Activated T-cell treated with anti-CD3 and anti-CD28 coated beads, Interleukin-2, amount 50 U/mL, for 4 hours (primary cell): ENCODE measurements at places on chromosomes 5 and 9. TPM values are rescaled to one million over a fixed set of nuclear protein-coding genes. Genes with fewer than 3 reads are reported as not detected.
A peak's percentile ranks its signal among the peaks of the same experiment; 100 is the strongest.

Gene CYSRT1
- not detected for total RNA-seq

Gene CORO2A
- total RNA-seq: 1.6 TPM

Gene PCDHGC4
- not detected for total RNA-seq

Gene CARD6
- 0.76 TPM for total RNA-seq

Gene TMEFF1
- total RNA-seq: 0.18 TPM

Gene SLC45A2
- total RNA-seq: not detected

Gene IL13
- total RNA-seq: 26.9 TPM

Gene ACOT12
- total RNA-seq: not detected

Gene CAMK4
- total RNA-seq: 35.5 TPM

Gene KCNV2
- total RNA-seq: not detected

Gene ARID3C
- total RNA-seq: not detected

DNA sequence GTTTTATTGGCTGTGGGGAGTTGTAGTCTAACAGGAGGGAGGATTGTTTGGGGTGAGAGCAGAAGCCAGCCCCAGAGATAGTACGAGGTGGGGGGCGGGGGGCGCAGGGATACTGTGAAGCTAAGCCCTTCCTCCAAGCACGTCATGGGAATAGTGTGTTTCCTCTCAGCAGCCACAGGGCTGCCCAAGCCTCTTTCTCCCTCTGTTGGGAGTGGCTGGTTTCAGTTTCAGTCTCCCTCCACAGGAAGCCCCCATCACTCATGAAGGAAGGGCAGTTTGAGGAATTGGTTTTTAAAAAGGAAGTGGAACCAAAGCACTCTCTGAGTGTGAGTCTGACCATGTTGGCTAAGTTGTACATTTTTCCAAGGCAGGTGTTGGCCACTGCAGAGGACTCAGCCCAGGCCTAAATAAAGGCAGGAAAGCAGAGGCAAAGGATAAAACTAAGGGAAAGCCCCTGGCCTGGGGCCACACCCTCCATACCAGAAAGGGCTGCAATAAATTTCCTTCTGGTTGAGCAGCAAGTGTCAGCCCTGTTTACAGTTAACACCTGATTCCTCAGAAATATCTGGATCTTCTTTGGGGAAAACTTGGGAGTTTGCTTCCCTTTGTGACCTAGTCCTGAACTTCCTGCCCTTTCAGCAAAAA, 3.2 kb downstream of the RAB24 start:
- peak; percentile 43 for DNase-seq

- DNase-seq: no peak
Measured at GRCh38 chr5:34501016-34501415, 155.1 kb upstream of the RAI14 start.

DNA sequence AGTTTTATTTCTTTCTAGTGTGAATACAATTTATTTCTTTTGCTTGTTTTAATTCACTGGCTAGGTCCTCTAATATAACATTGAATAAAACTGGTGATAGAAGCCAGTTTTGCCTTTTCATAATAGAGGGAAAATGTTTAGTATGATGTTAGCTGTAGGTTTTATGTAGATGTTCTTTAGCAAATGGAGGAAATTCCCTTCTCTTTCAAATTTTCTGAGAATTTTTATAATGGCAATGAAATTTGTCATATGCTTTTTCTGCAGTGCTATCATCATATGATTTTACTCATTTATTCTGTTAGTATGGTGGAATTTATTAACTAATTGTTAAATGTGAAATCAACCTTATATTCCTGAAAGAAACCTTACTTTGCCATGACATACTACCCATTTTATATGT, 18.1 kb upstream of the MACROH2A1 start:
- no peak for DNase-seq

- DNase-seq: no peak
Measured at GRCh38 chr5:9892696-9893095, 262.5 kb upstream of the TAS2R1 start.

- no peak for DNase-seq
Measured at GRCh38 chr9:73118286-73118685, 33.4 kb upstream of the ANXA1 start.

DNA sequence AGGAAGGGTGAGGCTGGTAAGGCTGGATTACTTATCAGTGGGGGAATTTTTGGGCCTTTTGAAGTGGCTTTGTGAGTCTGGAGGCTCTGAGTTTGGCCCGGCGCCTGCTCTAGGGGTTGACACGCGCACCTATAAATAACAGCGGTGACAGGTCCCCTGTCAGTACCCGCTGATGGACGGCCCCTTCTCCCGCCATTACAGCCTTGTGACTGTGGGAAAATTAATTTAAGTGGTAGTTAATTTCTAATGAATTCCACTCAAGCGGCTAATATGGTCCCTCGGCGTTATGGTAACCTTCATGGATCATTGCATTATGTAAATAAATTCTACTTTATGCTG, 16.5 kb downstream of the MRPL36 start:
- no peak for DNase-seq

DNA sequence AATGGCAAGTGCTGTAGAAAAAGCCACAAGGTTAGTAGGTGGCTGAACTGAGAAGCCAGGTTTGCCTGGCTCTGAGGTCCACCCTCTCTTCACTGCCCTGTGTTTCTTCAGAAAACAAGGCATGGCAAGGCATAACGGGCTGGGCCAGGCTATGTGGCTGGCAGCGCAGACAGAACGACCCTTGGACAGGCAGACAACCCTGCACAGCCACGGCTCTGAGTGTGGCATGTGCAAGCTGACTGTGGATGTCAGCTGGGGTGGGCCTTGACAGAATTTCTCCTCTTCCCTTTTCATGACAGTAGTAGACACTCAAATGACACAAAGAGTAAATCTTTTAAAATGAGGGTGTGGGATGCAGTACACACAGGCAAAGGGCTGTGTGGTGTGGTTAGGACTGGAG, 81.7 kb downstream of the MACROH2A1 start:
- DNase-seq: no peak

DNA sequence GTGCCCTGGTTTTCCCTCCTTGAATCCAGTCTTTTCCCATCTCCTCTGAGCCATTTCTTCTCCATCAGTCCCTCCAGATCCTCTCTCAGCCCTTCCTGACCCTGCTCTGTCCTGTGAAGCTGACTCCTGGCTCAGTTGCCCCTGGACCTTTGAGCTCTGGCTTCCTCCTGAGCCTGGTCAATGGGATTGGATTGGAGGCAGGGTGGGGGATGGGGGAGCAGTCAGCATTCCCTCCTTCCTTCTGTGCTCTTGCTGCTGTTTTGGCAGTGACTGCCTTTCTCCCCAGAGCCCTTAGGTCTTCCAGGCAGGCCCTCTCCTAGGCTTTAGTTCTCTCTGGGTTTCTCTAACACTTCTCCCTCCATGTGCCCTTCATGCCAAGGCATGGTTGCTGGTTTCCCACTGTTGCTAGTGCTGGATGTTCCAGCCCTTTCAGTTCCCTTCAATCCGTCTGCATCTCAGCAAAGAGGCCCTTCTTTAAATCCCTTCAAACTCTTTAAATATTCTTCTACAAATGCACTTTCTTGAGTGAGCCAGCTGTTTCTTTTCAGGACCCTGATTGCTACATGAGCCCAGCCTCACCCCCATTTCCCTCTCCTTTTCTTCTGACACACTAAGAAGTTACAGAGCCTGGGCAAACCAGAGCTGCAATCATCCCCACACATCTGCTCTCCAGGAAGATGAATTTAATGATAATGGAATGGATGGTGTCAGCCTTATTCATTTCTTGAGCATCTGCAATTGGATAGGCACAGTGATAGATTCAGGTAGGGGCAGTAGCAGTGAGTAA, 2.2 kb downstream of the TNFSF15 start:
- no peak for DNase-seq

DNA sequence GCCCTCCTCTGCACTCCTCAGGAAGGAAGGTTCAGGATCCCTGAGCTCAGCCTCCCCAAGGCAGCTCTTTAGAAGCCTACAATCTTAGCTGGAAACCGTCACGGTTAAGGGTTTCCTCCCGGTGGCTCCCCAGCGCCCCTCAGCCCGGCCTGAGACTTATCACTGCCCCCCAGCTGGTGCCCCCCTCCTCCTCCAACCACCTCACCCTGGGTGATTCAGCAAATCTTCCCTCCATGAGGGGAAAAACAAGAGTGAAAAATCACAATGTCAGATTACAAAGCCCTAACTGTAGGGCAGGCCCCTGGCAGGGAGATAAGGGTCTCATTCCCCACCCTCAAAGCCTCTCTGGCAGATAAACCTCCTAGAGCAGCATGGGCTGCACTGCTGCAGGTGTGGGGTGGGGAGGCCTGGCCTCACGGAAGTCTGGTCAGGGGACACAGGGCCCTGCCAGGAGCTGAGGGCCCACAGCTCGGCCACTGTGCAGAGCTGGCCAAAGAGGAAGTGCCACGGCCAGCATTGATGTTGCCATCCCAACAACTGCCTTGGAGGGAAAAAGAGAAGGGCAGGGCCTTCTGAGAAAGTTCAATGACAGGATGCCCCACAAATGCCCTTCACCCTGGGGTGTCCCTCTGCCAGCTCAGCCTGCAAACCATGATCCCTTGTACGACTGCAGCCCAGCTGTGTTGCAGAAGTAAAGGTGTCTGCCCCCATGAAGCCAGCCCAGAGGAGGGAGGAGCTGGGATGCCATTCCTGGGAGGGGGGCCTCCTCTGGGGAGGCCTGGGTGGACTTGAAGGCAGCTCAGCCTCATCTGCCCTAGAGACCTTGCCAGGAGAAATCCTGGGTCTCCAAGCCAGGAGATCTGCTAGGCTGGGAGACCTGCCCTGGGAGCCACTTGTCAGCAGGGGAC, 25.9 kb downstream of the GFI1B start:
- no peak for DNase-seq

- DNase-seq: no peak
Measured at GRCh38 chr9:113563826-113564497, 100.4 kb downstream of the RGS3 start.

GRCh38 chr9:28909526-28909925, 1336.2 kb upstream of the C9orf72 start:
- DNase-seq: no peak

DNA sequence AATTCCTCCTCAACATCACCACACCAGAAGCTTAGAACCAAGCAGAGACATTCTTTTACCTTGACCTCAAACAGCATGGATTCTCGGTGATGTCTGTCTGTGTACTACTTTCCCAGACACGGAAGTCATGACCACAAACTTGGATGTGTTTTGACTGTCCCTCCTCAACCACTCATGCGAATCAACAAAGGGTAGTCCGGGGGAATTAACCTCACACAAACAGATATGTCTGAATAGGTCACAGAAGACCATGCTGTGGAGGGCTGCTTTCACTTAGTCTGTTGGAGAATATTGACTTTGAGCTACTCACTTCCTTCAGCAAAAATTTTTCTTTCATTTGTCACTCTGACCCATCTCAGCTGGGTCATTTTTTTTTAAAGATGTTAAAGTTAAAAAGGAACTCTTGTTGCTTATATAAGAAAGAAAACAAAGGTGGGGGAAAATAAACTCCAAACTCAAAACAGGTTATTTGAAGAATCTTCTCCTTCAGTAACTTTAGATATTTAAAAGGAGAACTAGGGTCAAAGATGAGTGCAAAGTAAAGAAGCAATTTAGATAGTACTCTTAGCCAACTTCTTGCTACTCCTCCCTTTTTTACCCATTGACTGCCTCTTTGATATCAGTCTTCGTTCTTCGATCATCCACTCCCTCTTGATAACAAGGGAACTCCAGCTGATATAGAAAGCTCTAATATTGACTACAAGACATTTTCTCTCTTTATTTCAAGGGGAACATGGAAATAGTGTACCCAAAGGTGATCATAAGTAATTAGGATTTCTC, 343.4 kb upstream of the CDH6 start:
- DNase-seq: no peak

- DNase-seq: no peak
Measured at GRCh38 chr9:121684381-121685145, 33.1 kb downstream of the DAB2IP start.

GRCh38 chr5:176774216-176775171, 35.9 kb upstream of the UNC5A start:
- DNase-seq: no peak

DNA sequence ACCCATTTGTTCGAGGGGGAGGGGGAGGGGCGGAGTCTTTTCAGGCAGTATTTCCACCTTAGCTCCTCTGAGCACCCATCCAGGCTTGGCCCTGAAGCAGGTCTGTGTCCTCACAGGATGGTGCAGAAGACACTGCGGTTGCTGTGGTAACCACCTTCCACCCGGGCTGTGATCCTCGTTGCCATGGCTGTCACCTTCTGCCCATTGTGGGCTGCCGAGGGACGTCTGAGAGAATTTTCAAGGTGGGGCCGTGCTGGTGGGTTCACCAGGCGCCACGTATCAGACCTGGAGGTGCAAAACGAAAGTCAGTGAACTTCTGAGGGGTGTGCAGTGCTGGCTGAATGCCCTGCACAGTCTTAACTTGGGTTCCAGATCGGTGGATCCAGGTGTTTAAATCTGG, 26.7 kb downstream of the POLR1E start:
- DNase-seq: no peak

DNA sequence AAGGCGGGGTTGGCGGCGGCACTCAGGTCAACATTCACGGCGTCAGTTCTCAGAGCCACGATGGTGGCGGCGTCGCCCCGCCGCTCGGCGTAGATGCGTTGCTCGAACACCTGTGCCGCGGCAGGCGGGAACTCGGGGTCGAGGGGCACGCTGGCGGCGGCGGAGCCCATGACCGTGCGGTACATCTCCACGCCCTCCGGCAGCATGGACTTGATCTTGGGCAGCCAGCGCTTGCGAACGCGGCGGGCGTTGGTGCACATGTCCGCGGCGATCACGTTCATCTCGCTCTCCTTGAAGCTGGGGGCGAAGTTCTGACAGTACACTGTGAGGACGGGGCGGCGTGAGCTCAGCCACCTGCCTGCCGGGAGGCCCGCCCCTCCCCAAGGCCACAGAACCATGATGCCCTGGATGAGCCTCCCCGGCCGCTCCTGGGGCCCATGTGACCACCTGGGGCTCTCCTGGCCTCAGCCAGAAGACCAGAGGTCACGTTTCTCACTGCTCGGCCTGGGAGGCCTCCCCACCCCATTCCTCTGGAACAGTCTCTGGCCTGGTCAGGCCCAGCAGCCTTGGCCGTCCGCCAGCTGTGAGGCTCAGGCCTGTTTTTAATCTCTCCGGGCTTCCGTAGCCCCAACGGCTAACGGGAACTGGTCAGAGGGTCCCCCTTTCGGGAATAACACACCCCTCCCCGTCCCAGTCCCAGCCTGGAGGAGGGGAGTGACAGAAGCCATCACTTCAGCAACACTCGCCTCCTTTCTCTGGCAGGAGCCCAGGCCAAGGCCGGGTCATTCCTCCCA, 50.7 kb upstream of the UBAC1 start:
- peak; percentile 2 for DNase-seq

DNA sequence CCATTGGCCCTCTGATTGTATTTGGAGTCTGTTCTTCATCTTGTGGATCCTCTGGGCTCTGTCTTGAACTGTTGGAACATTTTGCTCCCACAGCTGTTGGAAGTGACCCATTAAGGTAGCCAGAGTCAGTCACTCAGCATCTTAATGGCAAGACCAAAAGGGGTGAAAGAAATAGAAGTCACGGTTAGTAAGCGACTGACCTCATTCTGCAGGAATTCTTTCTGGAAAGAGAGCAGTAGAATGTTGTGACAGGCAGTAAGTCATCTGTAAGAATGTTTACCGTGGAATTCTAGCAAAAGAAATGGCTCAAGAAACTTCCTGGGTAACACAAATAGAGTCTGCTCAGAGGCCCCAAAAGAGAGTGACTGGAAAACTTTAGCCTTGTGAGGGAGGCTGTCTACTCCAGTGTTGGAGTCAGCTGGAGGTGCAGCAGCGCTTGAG, 28.6 kb upstream of the TNC start:
- no peak for DNase-seq
